ENCODE measurements at places on chromosomes 13 and 19.

DNA sequence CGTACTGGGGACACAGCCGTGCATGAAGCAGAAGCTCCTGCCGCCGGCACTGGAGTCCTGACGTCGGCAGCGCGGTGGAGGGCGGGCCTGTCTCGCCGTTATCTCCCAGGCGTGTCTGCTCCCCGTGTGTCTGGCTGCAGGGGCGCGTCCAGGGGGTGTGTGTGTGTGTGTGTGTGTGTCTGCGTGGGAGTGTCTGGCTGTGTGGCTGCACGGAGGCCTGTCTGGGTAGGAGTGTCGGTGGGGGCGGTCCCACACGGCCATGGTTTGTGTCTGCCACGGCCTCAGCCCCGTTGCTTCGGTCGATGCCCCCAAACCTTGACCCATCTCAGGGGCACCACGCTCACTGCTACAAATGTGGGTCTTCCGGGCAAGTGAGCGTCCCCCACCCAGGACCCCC, 18.3 kb downstream of the ARID3A start:
- no peak overlapping the region for H3K4me3 ChIP-seq
- H3K27me3 ChIP-seq: no peaks in the 10 kb centered on the region
- H3K27ac ChIP-seq: no peak overlapping the region
- H3K4me1 ChIP-seq: peaks cover 16% of the 10 kb centered on the region

DNA sequence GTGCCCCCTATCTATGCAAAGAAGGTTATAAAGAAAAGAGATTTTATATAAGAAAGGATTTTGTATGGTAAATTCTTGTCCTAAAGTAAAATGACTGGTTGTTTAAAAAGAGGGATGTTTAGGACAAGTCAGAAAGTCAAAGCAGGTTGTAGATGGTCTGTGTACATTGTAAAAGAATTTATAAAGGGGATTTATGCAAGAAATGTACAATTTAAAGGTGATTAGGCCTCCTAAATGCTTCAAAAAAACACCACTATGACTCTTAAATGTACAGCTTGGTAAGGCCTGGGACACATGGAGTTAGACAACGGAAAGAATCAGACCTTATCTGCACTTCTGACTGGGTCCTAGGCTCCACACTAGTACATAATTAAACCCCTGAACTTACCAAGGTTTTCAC, 19.3 kb upstream of the C13orf42 start:
- no peak overlapping the region for H3K27ac ChIP-seq
- H3K27me3 ChIP-seq: no peaks in the 10 kb centered on the region
- H3K36me3 ChIP-seq: no peaks in the 10 kb centered on the region

DNA sequence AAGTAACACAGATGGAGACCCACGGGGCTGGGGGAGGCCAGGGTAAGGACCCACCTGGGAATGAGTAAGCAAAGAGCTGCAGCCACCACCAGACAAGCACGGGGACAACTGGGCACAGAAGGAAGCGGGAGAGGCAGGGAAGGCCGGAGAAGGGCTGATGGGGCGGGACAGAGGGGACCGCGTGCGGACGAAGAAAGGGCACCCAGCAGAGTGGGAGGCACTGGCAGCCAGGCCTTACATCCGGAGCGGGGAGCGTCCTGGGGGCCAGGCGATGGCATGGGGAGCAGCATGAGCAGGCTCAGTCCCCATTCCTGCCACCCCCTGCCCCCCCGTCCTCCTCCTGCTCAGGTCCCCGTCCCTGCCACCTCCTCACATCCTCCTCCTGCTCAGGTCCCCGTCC, 3.0 kb downstream of the PROZ start:
- no peak for DNase-seq
- no peak overlapping the region for H3K4me3 ChIP-seq
- H3K27ac ChIP-seq: no peak overlapping the region

DNA sequence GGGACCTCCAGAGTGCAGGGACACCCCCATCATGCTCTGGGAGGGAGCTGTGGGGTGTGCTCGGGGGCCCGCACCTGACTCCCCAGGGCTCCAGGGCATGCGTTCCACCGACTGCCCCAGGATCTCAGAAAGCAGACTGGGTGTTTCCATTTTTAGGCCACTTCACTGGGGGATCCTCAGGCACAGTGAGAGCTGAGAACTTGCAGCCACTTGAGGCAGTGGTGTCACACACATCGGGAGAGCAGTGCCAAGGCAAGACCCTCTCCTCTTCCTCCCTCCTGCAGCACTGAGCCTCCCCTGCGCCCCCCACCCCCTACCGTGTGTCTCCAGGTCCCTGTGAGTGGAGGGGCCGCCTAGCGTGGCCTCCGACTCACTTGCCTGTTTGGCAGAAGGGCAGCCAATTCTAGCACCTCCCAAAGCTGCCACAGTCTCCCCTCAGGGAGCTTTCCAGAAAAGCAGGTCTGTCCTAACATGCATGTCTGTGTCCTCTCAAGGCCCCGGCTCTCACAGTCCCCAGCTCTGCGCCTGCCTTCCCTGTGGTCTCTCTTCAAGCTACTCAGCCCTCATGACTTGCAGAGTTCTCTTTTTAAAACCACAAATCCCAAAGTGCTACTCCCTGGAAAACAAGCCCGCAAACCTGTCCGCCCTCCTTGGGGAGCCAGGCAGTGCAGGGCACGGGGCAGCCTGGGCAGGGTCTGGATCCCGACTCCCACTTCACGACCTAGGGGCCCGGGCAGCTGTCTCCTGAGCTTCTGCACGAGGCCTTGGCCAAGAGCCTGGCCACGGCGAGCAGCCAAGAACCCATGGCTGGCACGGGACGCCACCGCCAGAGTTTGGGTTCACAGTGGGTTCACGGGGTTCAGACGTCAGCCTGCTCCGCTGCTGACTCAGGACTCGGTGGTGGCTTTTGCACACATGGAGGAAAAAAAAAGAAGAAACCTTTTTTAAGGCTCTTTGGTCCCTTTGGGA, 94.1 kb downstream of the STK24 start:
- H3K36me3 ChIP-seq: no peaks in the 10 kb centered on the region
- DNase-seq: peak; percentile 92
- H3K4me3 ChIP-seq: no peak overlapping the region
- no peaks in the 10 kb centered on the region for H3K27me3 ChIP-seq
- peak overlapping the region; percentile 82 for H3K27ac ChIP-seq

GRCh38 chr13:113298043-113298945, 1.3 kb downstream of the LAMP1 start:
- H3K4me3 ChIP-seq: peak overlapping the region; percentile 96
- H3K27ac ChIP-seq: peak overlapping the region; percentile 79
- no peaks in the 10 kb centered on the region for H3K36me3 ChIP-seq
- H3K27me3 ChIP-seq: no peaks in the 10 kb centered on the region
- H3K4me1 ChIP-seq: no peaks in the 10 kb centered on the region

DNA sequence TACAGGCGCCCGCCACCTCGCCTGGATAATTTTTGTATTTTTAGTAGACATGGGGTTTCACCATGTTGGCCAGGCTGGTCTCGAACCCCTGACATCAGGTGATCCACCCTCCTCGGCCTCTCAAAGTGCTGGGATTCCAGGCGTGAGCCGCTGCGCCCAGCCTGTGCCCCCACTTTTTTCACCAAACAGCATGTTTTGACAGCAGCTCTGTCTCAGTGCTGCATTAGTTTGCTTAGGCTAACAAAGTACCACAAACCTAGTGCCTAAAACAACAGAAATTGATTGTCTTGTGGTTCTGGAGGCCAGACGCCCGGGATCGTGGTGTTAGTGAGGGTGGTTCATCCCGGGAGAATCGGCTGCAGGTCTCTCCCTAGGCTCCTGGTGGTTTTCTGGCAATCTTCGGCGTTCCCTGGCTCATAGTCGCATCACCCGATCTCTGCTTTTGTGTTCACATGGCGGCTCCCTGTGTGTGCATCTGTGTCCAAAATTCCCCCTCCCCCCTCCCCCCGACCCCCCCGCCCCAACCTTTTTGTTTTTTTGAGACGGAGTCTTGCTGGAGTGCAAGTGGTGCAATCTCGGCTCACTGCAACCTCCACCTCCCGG, 30.0 kb downstream of the MYH14 start:
- no peak overlapping the region for H3K4me3 ChIP-seq
- H3K4me1 ChIP-seq: no peaks in the 10 kb centered on the region

GRCh38 chr13:105595471-105595870, 940.0 kb downstream of the EFNB2 start:
- H3K4me3 ChIP-seq: no peak overlapping the region
- no peaks in the 10 kb centered on the region for H3K27me3 ChIP-seq
- H3K4me1 ChIP-seq: no peaks in the 10 kb centered on the region

DNA sequence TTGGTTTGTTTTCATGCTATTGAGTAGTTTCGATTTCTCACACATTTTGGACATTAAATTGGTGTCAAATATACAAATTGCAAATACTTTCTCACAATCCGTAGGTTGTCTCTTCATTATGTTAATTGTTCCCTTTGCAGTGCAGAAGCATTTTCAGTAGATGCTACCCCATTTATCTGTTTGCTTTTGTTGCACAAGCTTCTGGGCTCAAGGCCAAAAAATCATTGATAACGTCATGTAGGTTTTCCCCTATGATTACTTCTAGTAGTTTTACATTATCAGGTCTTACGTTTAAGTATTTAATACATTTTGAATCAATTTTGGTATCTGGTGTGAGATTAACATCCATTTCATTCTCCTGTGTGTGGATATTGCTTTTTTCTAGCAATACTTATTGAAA, 14.0 kb upstream of the ZNF347 start:
- H3K4me3 ChIP-seq: no peak overlapping the region
- H3K27me3 ChIP-seq: no peaks in the 10 kb centered on the region
- no peak overlapping the region for H3K27ac ChIP-seq
- H3K4me1 ChIP-seq: no peaks in the 10 kb centered on the region
